Hematopoietic multipotent progenitor cell treated with erythropoietin and hydrocortisone succinate and interleukin-3 and kit ligand, for 6 days (in vitro differentiated cells): ENCODE measurements at places on chromosomes 3 and 15.

DNA sequence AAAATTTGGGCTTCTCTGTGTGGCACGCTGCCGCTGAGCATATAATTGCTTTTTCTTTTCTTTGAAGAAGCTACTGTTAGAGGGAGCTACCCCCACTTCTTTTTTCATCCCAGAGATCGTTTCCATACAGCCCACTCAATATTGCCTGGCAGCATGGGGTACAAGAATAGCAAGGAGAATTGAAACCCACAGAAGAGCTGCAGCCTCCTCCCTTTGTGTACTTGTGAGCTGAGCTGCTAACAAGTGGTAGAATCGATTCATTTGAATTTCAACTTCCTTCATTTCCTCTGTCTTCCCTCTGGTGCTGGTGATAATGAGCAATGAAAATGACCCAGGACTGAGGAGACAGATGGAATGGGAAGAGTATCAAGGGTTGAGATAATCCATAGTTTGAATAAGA is 64.9 kb downstream of the LRRC3B start:
- DNase-seq = no peak

DNA sequence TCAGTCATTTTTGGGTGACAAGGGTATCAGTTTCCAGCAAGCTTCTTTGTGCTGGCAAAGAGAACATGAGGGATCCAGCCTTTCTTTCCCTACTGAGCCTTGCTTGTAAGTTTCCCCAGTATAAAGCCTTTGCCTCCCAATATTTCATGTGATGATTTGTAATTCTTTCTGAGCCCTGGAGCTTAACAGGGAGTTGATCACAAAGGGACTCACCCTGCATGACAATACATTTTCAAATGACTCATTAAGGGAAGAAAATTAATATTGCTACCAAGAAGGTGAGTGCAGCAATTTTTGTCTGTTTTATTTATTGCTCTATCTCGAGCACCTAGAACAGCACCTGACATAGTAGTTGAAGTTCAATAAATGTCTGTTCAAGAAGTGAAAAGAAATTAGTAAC is 27.7 kb downstream of the OXSM start:
- no peak for DNase-seq

DNA sequence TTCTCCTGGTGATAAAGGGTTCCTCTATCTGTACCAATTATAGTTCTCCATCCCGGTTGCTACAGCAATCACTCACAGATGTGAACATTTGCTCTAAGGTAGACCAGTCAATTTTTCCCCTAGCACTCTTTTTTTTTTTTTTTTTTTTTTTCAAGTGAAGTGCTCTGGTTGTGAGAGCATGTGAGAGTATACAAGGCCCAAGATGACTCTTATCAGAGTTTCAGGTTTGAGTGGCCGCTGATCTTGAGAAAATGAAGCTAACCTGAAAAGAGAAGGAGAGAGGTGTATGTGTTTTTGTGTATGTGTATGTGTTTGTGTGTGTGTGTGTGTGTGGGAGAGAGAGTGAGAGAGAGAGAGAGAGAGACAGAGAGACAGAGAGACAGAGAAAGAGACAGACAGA is 44.4 kb upstream of the OTOL1 start:
- DNase-seq = no peak

DNA sequence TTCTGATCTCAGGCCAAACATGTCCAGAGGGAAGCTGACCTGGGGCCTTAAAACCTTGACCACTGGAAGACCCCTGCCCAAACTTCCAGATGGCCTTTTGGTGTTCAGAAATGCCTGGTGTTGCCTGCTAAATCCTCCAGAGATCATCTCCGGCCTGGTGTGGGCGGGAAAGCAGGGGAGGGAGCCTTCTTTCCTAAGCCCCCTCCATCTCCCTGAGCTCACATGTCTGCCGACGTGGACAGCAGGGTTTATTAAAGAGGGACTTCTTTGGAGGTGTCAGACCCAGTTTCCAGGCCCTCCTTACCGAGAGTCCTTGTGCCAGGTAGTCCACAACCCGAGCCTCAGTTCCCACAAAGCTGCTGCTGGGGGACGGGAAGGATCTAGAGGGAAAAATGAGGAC is 55.9 kb upstream of the SLC6A1 start:
- no peak for DNase-seq
